ENCODE measurements at places on chromosomes 6 and 20.
A peak's percentile ranks its signal among the peaks of the same experiment; 100 is the strongest.

DNA sequence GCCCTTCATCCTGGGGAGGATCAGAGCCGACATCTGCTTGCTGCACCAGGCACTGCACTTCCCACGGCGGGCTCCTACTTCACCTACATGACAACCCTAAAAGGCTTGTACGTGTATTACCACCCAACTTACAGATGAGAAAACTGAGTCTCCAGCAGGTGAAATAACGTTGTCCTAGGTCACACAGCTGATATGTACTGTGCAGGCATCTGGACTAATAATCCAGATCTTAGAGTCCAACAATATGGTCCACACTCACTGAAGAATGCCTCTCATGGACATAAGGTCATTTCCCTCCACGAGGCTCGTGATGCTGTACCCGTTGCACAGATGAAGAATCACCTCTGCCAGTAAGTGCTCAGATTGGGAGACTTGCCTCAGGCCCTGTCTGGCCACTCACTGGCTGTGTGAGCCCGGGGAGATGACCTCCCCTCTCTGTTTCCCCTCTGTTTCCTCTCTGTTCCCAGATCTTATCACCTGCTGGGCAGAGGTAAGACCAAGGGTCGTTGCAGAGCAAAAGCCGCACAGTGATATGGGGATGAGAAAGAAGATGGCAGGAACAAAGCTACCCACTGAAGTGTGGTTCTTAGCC lies 32.1 kb downstream of the TGM2 start:
- DNase-seq = no peak

DNA sequence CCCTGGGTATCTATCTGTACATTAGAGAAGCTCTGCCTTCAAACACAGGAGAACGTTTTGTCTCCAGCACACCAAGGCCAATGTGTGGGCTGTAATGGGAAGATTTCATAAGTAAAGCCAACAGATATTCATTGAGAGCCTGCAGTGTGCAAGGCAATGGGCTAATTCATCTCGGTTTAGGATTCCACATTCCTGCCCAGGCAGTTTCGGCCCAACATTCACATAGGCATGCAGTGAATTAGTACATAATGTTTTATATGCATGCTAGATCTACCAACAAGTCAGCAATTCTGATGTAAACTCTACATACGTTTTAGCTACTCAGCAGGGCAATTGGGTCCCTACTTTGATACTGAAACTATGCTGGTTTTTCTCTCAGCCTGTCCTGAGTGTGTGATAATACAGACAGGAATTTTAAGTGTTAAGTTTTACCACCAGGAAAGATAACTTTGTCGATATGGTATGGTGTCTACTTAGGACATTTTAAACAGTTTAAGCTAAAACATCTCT lies 46.9 kb upstream of the NAA20 start:
- DNase-seq = no peak

- no peak for DNase-seq
Observed at GRCh38 chr20:33561692-33562601, 72.1 kb downstream of the CBFA2T2 start.

DNA sequence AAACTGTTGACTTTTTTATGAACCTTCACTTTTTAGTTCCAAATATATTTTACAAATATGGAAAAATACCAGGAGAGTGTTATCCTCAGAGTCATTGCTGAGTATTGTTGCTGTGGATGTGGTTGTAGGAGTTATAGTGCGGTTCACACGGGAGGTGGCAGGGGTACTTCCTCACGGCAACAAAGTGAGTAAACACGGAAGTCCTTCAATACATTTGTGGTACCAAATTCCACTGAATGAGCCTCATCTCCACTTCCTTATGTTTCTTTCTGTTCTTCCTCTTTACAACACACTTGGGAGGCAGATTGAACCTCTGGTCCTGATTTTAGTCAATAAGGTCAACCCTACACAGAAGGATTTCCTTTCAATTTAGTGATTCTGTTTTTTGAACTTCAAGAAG lies 371.8 kb downstream of the BTBD3 start:
- no peak for DNase-seq

GRCh38 chr6:39086294-39086693 lies 28.7 kb downstream of the SAYSD1 start:
- peak; percentile 64 for DNase-seq

GRCh38 chr6:19929312-19929711 lies 92.1 kb downstream of the ID4 start:
- no peak for DNase-seq

GRCh38 chr6:149380523-149380922 lies 19.5 kb upstream of the SUMO4 start:
- no peak for DNase-seq

GRCh38 chr20:11012975-11013374 lies 339.2 kb upstream of the JAG1 start:
- DNase-seq = no peak

DNA sequence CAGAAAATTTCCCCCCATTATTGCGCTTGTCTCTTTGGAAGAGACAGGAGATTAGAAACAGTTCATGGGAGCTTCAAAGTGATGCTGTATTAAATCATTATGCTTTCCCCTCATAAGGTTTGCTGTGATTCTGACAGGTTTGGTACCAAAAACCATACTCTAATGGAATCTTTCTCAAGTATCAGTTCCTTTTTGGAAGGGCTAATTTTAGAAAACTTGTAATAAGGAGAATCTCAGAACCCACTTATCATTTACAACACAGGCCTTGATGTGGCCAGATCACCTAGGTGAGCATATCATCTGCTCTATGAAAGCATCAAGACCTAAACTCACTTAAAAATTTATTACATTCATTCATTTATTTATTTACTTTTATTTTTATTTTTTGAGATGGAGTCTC lies 51.2 kb downstream of the TP53INP2 start:
- DNase-seq = peak; percentile 61

DNA sequence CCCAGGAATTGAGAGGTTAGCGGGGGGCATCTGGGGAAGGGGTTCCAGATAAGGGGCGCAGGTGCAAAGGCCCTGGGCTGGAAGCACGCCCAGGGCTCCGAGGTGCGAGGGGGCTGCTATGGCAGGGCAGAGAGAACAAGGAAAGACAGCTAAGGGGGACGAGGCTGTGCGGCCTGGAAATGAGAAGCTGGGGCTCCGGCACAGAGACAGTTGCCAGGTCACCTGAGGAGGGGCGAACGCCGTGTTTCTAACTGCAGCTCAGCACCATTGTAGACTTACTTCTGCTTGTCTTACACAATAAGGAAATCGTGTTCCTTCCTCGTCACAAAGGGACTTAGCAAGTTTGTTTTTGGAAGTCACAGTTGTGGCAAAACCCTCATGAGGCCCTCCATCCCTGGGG lies 68.9 kb upstream of the TBXT start:
- DNase-seq = no peak

- no peak for DNase-seq
Observed at GRCh38 chr6:15129887-15130286, 116.0 kb upstream of the JARID2 start.

DNA sequence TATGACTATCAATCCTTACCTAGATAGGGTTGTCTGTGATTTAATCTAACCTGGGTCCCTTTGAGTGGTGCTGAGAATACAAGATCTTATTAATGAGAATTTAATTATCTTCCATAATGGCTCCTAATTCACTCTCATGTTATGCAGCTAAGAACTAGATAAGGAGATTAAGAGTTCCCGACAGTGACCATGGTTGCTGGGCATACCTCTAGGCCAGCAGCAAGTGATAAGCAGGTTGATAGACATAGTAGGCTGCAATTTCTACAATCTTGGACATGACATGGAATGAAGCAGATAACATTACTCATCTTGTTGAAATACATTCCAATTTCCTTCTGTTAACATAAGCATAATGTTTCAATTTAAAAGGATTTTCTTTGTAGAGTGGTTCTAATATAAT lies 27.1 kb downstream of the SPACA1 start:
- no peak for DNase-seq

- no peak for DNase-seq
Observed at GRCh38 chr6:118578617-118579016, 30.5 kb downstream of the PLN start.

DNA sequence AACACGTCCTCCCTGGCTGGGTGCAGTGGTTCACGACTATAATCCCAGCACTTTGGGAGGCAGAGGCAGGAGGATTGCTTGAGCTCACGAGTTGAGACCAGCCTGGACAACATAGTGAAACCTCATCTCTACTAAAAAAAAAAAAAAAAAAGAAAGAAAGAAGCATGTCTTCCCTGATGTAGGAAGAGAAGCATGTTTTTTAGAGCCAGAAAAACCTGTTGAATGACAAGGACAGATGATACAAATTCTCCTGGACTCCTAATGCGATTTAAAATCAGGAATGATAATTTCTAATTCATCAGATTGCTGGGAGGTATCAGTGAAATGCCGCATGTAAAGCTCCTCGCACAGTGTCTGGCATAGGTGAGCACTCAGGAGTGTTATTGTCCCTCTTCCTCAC lies 23.7 kb upstream of the SEC63 start:
- DNase-seq = no peak

- no peak for DNase-seq
Observed at GRCh38 chr6:110708295-110708950, 106.8 kb downstream of the CDK19 start.

DNA sequence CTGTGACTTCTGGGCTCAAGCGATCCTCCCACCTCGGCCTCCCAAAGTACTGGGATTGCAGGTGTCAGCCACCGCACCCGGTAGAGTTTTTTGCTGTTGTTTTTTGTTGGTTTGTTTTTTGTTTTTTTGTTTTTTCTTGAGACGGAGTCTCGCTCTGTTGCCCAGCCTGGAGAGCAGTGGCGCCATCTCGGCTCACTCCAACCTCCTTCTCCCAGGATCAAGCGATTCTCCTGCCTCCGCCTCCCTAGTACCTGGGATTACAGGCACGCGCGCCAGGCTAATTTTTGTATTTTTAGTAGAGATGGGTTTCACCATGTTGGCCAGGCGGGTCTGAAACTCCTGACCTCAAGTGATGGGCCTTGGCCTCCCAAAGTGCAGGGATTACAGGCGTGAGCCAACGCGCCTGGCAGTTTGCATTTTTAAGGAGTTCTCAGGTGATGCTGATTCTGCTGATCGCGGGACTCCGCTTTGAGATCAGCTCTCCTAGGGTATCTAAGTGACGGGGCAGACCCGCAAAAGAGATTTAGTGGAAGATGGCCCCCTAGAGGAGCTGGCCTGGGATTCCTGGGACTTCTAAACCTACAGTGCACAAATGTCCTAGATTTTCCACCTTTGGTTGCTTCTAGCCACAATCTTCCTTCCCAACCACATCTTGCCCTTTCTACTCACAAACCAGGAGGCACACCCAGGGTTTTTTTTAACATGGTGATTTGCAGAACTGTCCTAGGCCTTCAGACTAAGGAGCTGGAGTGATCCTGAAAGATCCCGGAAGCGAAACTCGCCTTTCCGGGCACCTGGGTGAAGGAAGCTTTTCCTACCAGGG lies 45.2 kb downstream of the DPPA5 start:
- no peak for DNase-seq

- DNase-seq = no peak
Observed at GRCh38 chr20:23160536-23161243, 74.6 kb upstream of the CD93 start.
